Activated naive CD4-positive, alpha-beta T cell (primary cell): ENCODE measurements at places on chromosomes 12 and 14.

DNA sequence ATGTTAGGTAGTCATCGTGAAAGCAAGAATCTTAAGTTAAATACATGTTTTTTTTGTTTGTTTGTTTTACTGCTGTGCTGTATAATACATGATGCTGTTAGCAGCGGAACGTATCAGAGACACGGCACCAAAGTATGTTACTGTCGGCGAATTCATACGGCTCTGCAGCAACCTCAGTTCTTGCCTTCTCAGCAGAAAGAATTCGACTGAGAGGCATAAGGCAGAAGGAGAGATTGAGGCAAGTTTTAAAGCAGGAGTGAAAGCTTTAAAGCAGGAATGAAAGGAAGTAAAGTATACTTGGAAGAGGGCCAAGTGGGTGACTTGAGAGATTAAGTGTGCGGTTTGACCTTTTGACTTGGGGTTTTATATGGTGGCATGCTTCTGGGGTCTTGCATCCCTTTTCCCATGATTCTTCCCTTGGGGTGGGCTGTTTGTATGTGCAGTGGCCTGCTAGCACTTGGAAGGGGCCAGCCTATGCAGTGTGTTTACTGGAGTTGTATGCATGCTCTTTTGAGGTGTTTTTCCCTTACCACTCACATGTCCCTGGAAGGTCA lies 23.7 kb downstream of the LEMD3 start:
- DNase-seq: no peak

DNA sequence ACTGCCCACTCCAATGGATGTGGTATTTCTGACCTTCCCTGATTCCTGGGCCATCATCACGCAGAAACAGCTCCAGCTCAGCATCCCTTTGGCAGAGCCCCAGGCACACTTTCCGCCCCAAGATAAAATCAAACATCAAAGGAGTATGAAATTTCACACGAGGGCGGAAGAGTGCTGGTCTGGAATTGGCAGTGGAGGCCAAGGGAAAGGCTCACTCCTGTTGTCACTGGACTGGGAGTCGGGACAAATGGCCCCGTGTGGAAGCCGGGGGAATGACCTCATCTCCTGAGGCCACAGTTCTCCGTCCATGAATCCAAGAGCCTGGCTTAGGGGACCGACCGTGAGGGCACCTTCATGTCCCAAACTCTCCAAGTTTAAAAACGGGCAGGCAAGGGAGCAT lies 40.9 kb downstream of the FZD10 start:
- no peak for DNase-seq

GRCh38 chr14:99195602-99196309 lies 76.2 kb downstream of the BCL11B start:
- no peak for DNase-seq

DNA sequence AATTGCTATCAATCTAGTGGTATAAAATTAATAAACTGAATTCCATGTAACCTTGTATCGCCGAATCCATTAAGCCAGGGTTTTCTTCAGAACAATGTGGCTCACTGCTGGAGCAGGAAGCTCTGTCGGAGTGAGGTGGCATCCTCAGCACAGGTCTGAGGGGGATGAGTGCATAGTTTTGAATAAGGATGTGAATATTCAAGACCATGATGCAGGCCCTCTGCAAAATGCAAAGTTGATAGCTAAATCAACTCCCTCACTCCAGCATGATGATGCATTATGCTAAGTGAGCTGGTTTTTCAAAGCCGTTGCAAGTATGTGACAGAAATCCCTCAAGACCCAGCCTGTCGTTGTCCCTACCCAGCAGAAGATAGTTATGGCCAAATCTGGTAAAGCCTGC lies 53.0 kb downstream of the TRIM9 start:
- no peak for DNase-seq

- DNase-seq: no peak
Measured at GRCh38 chr14:36241183-36241582, 64.7 kb upstream of the PTCSC3 start.

DNA sequence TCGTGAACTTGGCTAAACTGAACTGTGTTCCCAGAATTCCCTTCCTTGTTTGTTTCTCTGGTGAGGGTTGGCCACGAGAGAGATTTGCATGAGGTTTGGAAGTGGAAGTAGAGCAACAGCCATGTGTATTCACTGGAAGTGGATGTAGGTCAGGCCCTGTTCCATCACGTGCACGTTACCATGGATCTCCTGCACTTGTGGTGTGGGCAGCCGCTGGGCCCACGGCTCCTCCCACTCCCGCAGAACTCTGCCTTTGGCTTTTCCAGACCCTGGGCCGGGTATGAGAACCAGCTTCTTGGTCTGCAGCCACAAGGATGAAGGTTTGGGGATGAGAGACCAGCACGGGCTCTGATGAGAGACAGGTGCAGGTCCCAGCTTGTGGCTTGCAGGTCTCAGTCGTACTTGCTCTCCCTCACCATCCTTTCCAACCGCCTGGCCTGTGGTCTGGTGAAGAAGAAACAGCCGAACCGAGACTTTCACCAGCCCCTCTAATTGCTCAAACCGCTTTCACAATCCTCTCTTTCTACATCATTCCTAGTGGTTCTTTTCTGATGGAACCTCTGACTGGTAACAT lies 94.9 kb downstream of the DUSP16 start:
- no peak for DNase-seq

GRCh38 chr12:104652910-104653309 lies 196.2 kb downstream of the CHST11 start:
- DNase-seq: no peak

GRCh38 chr12:126084480-126084879 lies 1019.2 kb downstream of the AACS start:
- DNase-seq: no peak

- no peak for DNase-seq
Measured at GRCh38 chr14:46250113-46250703, 401.4 kb downstream of the RPL10L start.
